Activated CD8-positive, alpha-beta memory T cell treated with anti-CD3 and anti-CD28 coated beads for 4 hours (primary cell): ENCODE measurements at places on chromosomes 11 and 22.

DNA sequence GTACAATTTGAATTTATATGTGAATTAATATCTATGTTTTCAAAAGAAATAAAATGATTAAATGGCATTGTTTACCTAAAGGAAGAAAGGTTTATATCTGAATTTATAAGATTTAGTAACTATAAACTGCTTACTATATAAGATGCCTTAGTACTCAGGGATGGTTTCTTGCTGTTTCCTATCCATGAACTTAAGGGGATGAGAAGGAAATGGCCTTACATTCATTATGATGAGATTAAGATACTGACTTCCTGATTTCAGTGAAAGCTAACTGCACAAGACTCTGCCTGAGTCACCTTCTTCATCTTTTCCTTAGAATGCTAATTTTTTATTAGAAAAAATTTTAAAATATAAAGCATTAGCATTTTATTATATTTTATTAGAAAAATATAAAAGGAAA, 606.3 kb upstream of the ARHGAP42 start:
- no peak for DNase-seq

DNA sequence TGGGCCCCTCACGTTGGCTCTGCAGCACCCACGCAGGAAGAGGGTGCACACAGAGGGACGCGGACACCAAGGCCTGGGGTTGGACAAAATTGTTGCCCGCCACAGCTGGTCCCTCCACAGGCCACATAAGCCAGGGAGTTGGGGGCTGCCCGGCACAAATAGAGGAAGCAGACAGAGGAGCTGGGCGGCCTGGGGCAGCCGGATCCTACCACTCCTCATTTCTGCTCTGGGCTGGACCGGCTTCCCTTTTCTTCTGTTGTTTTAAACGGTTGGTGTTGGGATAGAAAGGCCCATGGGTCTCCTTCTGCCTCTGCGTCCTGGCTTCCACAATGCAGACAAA, 36.4 kb upstream of the LINC01488 start:
- no peak for DNase-seq

- DNase-seq: no peak
Observed at GRCh38 chr11:32602657-32603415, 19.2 kb downstream of the EIF3M start.

GRCh38 chr11:86775361-86775760, 25.0 kb upstream of the PRSS23 start:
- DNase-seq: no peak

GRCh38 chr11:15965562-15966250, 390.6 kb downstream of the SOX6 start:
- DNase-seq: no peak

GRCh38 chr11:118889797-118890196, 6.1 kb downstream of the CXCR5 start:
- DNase-seq: no peak

GRCh38 chr11:69210310-69211035, 54.7 kb downstream of the SMIM38 start:
- DNase-seq: no peak

GRCh38 chr22:19714312-19715187, at the start of gene SEPTIN5:
Gene SEPTIN5, plus strand, starts transcription at chr22:19714503. Its CDS starts 86 bp downstream, at chr22:19714589.
- DNase-seq: no peak

GRCh38 chr11:83310718-83311117, 24.6 kb upstream of the CCDC90B start:
- DNase-seq: no peak

DNA sequence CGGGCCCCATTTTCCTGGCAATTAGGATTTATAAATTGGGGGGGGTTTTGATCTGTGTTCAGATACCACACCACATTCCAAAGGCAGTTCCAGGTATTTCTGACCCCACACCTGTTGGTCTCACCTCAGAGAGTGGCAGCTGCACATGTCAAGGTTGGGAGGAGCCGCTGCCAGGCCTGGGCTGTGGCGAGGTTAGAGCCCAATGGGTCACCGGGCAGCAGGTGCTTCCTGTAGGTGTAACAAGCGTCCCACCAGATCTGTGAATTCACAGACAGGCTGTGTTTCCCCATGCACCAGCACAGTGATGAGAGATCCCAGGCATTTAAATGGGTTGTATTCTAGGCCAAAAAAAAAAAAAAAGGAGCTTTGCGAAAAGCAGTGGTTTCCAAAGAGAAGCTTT, 58.6 kb downstream of the CABIN1 start:
- no peak for DNase-seq

GRCh38 chr11:126485021-126485792, 129.7 kb downstream of the ST3GAL4 start:
- no peak for DNase-seq

DNA sequence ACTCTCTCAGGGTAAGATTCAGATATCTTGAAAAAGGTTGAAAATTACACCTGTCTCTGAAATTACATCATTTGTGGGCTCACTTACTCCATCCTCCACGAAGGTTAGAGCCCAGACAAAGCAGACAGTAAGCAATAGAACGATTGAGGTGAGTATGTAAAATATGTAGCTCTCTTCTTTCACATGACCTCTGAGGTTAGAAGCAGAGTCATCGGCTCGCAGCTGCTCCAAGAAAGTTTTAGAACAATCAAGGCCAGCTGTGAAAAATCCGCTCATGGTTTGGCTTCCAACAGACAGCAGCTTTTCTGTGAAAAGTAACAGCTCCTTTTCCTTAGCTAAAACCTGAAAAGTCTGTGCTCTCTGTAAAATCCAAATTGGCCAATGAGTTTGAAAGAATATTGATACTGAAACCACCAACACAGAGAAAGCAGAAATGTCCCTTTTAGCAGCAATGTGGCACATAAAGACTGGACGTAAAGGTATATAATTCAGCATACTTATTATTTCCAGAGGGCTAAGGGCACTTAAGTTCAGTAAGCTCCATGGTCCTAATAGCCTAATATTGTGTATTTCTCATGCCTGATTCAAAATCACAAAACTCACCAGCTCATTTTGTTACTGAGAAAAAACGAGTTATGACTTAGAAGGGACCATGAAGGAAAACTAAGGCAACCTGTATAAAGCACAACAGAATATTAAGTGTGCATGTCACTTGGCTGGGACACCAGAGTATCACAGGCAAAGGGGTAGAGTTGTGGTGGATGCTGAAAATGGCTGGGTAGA, 78.2 kb downstream of the FAM76B start:
- no peak for DNase-seq

GRCh38 chr11:129191649-129192048, 476 bp downstream of the ARHGAP32 start:
- no peak for DNase-seq

GRCh38 chr22:31637891-31638618, 24.0 kb downstream of the PISD start:
- DNase-seq: no peak

- no peak for DNase-seq
Observed at GRCh38 chr11:103811870-103812455, 224.5 kb upstream of the DDI1 start.

GRCh38 chr11:129842138-129842537, 26.5 kb downstream of the TMEM45B start:
- no peak for DNase-seq

- DNase-seq: no peak
Observed at GRCh38 chr22:36027935-36028645, 534 bp downstream of the RBFOX2 start.

GRCh38 chr11:9568854-9569587, 4.4 kb upstream of the WEE1 start:
- no peak for DNase-seq

- DNase-seq: no peak
Observed at GRCh38 chr11:123233280-123233974, 38.4 kb upstream of the CLMP start.

GRCh38 chr22:25650833-25651232, 86.4 kb downstream of the GRK3 start:
- DNase-seq: no peak

- no peak for DNase-seq
Observed at GRCh38 chr11:38594895-38595294, 1996.9 kb upstream of the RAG2 start.

GRCh38 chr22:23836692-23837495, 1.9 kb downstream of the DERL3 start:
- no peak for DNase-seq

DNA sequence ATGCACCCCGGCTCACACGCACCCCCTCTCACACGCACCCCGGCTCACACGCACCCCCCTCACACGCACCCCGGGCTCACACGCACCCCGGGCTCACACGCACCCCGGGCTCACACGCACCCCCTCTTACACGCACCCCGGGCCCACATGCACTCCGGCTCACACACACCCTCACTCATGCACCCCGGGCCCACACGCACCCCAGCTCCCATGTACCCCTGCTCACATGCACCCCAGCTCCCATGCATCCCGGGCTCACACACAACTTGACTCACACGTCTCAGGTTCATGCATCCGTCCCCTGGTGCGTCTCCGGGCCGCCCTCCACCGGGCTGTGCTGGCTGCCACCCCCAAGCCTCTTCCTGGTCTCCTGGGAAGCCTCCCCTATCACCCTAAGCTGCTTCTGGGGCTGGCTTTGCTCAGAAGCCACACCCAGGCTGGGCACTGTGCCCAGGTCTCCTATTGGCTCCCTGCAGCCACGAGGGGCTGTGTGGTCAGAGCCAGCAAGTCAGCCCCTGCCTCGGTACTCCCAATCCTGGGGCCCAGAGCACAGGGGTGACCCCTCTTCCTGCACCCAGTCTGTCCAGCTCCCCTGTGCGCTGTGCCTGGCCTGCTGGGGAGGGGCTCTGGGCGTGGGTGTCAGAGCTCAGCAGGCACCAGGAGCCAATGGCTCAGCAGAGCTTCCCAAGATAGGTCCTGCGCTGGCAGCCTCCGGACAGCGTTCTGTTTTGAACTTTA, 16.9 kb downstream of the TSPAN4 start:
- no peak for DNase-seq

DNA sequence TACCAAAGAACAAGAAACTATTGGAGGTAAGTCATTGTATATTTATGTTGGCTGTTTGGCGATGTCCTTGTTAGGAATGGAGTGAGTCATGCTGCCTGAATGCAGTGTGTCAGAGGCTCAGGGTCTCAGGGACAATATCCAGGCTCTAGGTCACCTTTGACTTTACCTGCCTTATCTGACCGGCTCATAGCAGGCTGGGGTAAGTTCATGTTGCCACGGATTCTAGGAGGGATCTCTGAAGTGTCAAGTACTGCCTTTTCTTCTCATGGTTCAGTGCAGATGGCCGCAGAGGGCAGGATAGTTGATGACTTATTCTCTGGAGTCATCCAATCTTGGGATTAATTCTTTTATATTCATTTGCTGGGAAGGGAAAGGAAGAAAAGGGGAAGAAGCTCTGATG, 53.2 kb downstream of the SPON1 start:
- DNase-seq: no peak

GRCh38 chr11:35107861-35108260, 31.1 kb upstream of the CD44 start:
- DNase-seq: no peak

DNA sequence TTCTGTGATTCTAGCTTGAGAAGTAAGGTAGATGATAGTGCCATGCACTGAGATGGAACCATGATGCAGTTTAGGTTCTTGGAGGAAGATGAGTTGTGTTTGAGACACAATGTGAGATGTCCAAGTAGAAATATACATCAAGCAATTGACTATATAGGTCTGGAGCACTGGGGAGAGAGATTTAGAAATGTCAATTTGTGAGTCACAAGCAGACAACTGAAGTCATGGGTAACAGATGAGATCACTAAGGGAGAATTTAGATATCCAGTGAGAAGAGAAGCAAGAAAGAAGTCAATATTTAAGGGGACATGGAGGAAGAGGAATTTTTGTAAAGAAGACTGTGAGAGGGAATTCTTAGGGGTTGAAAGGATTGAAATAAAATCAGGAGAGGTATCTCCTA, 65.1 kb upstream of the RRAS2 start:
- DNase-seq: no peak

- DNase-seq: no peak
Observed at GRCh38 chr11:102929972-102930371, 25.6 kb downstream of the MMP13 start.
